ENCODE measurements at places on chromosomes 3 and 15. TPM values are rescaled to one million over a fixed set of nuclear protein-coding genes. Genes with fewer than 3 reads are reported as not detected.

GRCh38 chr15:32864051-32864450 is 146.2 kb downstream of the GREM1 start:
- DNase-seq: no peak

The PML gene
- total RNA-seq: 30.3 TPM

- no peak for DNase-seq
Measured at GRCh38 chr15:39315206-39315850, 265.6 kb upstream of the THBS1 start.

- no peak for DNase-seq
Measured at GRCh38 chr3:134356411-134357040, 17.7 kb downstream of the AMOTL2 start.

DNA sequence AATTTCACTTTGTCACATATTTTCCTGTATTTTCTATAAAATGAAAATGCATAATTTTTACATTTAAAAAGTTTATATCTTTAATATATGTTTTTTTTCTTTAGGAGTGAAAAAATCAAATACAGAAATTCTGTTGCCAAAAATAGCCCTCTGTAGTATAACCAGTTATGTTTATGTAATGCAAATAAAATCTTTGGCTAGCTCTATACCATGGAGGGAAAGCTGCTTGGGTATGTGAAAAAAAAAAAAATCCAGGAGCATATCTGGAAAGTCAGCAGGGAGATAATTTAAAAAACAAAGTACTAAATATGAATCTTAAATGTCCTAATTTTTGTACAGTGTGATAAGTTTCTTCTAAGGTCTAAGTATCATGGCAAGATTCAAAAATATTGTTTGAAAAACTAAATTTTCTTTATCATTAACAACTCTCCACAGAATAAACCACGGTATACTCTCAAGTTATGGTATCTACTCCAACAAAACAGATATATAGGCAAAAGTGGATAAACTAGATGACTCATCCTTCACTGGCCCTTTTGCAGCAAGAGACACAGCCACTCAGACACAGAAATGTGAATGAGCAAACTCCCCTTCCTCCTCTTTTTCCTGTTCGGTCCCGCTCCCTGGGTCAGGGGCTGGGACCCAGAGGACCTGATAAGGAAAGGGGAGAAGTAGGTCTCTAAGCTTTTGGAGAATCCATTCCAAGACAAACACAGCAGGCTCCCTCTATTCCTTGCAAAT is 66.6 kb downstream of the PDZRN3 start:
- DNase-seq: no peak
